ENCODE measurements at places on chromosomes 6 and 20.

GRCh38 chr20:17557675-17558006, 12.2 kb upstream of the DSTN start:
- DNase-seq, result no peak

- peak; percentile 26 for DNase-seq
Observed at GRCh38 chr6:42367353-42368011, 84.2 kb downstream of the TRERF1 start.

DNA sequence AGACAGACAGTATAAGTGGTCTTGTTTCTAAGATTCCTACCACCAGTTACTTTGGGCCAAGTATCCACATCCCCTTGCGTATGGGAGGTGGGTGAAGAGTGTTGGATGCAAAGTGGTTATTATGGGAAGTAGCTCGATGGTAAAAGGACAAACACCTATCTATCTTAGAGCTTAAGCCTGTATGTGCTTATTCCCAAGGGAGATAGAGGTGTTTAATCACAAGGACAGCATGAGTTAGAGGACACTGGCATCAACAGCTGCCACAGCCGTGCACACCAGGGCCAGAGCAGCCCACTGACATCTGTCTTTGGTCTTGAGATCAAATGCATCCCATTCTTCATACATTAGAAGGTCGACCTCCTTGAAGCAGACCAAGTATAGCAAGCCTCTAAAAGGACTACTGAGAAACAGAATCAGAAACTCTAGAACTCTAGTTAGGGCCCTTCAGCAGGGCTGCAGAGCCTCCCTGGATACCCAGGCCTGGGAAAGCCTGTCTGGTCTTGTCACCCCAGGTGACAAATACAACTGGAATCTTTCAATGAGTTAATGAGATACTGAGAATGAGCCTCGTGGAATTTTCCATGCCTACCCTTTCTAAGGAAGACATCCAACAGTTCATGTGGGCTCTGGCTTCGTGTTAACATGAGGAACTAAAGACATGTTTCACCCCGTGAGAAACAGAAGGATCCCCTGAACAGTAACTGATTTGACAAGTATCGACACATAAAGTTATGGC, 28.7 kb downstream of the TXNDC5 start:
- DNase-seq, result no peak

- DNase-seq, result no peak
Observed at GRCh38 chr20:63543733-63544132, 3.8 kb downstream of the SRMS start.

DNA sequence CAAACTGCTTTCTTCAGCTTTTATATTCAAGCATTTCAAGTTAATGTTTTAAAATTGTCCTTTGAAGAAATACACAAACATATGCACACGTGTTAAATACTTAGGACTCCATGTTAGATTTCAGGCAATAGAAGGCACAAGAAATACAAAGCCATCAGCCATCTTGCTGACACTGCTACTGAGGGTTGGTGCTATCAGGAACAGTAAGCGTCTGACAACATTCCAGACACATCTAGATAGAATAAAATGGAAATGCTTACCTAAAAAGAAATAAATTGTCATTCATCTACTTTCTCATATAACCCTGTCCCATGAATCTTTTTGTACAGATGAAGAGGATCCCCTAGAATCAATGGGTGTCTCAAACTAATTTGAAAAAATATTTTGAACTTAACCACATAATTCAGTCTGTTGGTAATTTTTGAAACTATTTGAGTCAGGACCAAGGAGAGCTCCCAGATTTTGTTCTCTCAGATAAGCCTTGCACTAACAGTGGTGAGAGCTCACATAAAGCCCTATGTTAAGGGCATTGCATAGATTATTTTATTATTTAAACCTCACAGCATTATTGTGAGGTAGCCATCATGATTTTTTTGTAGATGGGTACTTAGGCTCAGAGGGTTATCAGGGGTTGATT, 631.1 kb upstream of the POU3F2 start:
- no peak for DNase-seq

DNA sequence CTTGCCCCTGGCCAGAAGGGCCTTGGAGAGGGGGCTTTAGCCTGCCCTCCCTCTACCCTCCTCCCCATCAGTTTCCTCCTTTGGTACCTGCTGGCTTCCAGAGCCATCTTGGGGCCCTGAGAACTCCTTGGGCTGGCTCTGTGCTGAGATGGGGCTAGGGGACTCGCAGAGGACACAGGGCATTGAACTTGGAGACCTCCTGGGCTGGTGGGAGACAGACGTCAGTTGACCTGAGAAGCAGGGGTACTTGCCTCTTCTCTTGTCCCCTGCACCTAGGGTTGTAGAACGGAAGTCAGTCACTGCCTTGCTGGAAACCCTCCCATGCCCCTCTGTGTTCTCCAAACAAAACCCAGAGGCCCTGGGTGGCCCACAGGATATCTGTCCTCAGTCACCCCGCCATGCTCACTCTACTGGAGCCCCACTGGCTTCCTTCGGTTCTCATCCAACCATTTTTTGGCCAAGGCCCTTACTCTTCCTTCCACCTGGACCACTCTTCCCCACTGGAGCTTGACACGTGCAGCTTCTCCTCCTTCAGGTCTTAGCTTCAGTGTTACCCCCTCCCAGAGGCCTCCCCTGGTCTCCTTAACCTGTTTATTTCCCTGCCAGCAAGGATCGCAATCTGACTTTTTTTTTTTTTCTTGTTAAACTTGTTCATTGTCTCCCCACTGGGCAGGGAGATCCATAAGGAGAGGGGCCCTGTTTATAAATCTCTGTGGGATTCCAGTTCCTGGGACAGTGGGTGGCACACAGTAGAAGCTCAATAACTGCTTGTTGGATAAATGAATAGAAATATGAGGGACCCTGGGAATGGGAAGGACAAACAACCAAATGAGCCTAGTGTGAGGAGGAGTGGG, 971 bp downstream of the RBCK1 start:
- peak; percentile 44 for DNase-seq

GRCh38 chr20:4854561-4854901, 132.8 kb downstream of the PRND start:
- DNase-seq, result no peak

GRCh38 chr6:99780556-99780885, 173.9 kb downstream of the PRDM13 start:
- DNase-seq, result no peak

- DNase-seq, result no peak
Observed at GRCh38 chr20:7463290-7463689, 477.0 kb downstream of the HAO1 start.

All from activated CD4-positive, alpha-beta T cell treated with anti-CD3 and anti-CD28 coated beads for 48 hours (primary cell).